ENCODE measurements at places on chromosomes 13 and 19. TPM values are rescaled to one million over a fixed set of nuclear protein-coding genes. Genes with fewer than 3 reads are reported as not detected.

The TUBB4A gene
- 32.5 TPM for total RNA-seq

The HCST gene
- total RNA-seq, result 1.2 TPM

The NLRP11 gene
- total RNA-seq, result 0.86 TPM

The ZNF546 gene
- 0.64 TPM for total RNA-seq

The RGCC gene
- total RNA-seq, result 3.2 TPM

The ZNF835 gene
- total RNA-seq, result not detected

The ADGRE1 gene
- total RNA-seq, result not detected

The MAB21L1 gene
- total RNA-seq, result not detected

The WDR87 gene
- total RNA-seq, result not detected

GRCh38 chr13:31793246-31793645 is 53.9 kb downstream of the RXFP2 start:
- DNase-seq, result no peak

DNA sequence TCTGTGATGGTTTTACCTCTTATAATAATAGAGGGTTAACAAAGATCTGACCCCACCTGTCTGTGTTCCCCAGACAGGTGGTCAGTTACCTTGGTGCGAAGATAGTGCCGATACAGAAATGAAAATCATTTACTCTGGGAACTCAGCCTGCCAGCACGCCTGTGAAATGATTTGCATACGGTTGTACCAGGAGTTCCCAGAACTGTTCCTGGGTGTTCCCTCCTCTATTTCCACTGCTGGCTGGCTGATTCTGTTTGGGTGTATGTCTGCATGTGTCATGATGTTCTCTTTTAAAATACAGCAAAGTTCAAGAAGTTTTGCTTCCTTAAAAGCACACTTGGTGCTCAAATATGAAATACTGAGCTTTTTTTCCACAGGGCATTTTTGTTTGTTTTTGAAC is 527.1 kb downstream of the FGF9 start:
- no peak for DNase-seq

- DNase-seq, result no peak
These were observed 26.3 kb upstream of the UQCRFS1 start for GRCh38 chr19:29239213-29239776.

- peak; percentile 39 for DNase-seq
These were observed 37.3 kb downstream of the RNF6 start for GRCh38 chr13:26184791-26185250.

DNA sequence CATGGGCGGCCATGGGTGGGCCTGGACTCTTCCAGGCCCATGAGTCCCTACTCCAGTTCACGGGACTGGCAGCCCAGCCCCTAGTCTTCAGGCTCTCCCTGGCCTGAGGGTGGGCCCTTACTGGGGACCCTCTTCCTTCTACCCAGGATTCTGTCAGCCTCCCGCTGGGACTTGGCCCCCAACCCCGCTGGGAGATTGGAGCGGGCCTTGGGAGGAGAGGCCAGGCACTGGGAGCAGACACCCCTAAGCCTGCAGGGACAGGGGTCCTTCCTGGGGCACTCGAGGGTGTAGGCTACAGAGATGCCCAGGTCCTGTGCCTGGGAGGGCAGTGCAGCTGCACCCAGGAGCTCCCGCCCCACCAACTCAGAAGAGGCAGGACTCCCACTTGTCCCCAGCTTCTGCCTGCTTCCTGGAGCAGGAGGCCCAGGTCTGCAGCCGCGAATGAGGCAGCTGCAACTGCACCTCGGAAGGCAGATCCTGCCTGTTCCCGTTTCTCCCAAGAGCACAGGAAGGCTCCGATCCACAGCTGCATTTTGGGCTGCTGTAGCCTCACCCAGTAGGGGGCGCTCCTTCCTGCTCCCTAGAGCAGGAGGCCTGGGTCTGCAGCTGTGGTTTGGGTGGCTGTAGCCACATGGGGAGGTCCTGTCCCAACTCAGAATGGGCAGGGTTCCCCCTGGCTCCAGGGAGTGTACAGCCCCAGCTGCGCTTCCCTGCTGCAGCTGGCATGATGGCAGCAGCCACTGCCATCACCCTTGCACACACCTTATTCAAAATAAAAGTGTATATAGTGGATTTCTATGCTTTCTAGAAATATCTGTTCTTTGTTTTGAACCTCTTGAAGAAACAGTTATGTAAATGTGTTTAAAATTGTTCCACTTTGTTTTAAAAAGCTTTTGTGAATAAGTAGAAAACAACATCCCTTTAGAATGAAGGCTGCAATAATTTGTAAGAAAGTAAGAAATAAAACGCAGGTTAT is 46.8 kb downstream of the TEX26 start:
- peak; percentile 38 for DNase-seq

GRCh38 chr13:66329988-66330451 is 900.1 kb downstream of the PCDH9 start:
- no peak for DNase-seq

GRCh38 chr19:4557144-4557970 is 2.1 kb downstream of the SEMA6B start:
- no peak for DNase-seq

GRCh38 chr13:85864963-85865530 is 65.8 kb upstream of the SLITRK6 start:
- peak; percentile 10 for DNase-seq

- no peak for DNase-seq
These were observed 254.2 kb downstream of the ITGBL1 start for GRCh38 chr13:101706651-101707050.

GRCh38 chr13:78867655-78868054 is 208.7 kb upstream of the OBI1 start:
- no peak for DNase-seq

- DNase-seq, result peak; percentile 6
These were observed 686.7 kb downstream of the DIAPH3 start for GRCh38 chr13:59477011-59477410.

DNA sequence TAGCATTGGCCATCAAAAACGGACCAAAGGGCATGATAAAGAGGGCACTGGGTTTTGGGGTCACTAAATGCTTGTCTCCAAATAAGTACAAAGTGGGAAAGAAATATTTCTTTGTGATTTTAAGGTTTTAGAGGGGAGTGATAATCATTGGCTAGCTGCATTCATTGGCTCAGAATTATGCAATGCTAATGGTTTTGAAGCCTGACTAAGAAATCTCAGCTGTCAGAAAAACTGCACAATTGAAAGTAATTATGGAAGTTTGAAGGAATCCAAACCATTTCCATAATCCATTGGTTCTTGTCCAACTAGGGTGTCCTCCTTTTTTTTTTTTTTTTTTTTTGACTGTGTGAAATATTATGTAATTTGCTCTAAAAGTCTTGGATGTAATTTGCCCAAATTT is 88.2 kb upstream of the ARGLU1 start:
- no peak for DNase-seq

GRCh38 chr13:28704282-28704681 is 14.5 kb downstream of the SLC46A3 start:
- DNase-seq, result no peak

- DNase-seq, result peak; percentile 31
These were observed 332.2 kb downstream of the MYO16 start for GRCh38 chr13:108961542-108962125.

DNA sequence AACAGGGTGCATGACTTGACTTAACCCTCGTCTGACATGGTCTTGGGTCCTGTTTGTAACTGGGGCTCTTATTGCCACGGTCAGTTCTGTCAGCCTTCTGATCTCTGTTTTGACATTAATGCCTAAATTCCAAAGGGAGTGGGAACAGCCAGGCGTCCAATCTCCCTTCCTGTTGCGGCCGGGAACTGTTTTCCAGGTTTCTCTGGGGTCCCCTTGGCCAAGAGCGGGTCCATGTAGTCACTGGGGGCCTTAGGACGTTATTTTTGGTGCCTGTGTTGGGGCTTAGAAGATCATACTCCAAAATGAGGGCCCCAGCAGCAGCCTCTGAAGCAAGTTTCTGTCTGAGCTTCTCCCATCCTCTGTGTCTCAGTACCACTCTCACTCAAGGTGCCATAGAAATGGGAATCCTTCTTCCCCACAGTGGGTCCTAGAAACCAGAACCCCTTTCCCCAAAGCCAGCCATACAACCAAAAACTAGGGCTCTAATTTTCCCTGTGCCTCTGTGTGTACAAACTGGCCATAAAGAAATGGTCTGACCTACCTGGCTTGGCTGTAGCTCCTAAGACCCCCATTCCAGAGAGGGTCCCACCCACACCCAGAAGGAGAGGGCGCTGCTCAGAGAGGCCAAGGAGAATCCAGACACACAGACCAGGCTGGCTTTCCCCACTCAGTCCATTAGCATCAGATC is 50.4 kb downstream of the C13orf46 start:
- DNase-seq, result no peak

DNA sequence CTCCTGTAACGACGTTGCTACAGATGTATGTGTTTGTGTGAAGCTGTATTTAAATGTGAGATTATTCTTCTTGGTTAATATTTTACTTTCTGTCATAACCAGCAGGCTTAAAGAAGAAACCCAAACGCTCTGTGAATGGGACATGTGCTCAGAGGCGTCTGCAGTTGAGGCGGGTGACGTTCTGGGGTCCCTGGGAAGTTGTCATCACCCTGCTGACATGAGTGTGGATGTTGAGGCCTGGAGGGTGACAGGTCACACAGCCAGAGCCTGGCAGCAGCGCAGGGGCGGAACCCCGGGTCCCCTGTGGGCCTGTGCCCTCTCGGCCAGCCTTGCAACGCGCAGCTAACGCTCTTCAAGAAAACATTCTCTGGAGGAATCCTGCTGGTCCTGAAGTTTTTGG is 16.6 kb downstream of the RASA3 start:
- DNase-seq, result no peak

DNA sequence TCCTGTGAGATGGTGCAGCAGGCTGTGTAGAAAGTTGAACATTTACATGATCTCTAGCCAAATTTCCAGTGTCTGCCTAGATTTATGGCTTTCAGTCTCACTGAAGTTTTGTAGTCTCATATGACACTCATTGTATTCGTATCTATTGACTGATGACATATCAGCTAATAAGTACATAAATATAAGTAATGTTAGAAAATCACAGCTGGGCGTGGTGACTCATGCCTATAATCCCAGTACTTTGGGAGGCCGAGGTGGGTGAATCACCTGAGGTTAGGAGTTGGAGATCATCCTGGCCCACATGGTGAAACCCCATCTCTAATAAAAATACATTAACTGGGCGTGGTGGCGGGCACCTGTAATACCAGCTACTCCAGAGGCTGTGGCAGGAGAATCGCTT is 54.7 kb upstream of the HTR2A start:
- peak; percentile 27 for DNase-seq

DNA sequence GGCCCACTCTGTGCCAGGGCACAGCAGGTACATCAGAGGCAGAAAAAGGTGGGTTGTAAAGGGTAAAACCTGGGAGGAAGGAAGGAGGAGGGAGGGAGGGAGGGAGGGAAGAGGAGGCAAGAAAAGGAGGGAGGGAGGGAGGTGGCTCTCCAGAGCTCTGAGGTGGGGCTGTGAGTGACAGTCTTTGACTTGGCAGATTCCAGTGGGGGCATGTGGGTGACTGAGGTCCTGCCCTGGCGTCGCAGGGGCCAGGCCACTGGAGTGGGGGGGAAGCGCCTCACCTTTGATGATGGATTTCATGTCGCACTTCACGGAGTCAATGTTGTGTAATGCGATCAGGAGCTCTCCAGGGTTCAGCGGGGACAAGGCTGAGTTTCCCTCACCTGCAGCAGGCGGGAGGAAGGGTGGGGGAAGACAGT is 6.0 kb upstream of the RSPH6A start:
- DNase-seq, result no peak

- no peak for DNase-seq
These were observed 283.4 kb downstream of the DACH1 start for GRCh38 chr13:71583581-71583980.

DNA sequence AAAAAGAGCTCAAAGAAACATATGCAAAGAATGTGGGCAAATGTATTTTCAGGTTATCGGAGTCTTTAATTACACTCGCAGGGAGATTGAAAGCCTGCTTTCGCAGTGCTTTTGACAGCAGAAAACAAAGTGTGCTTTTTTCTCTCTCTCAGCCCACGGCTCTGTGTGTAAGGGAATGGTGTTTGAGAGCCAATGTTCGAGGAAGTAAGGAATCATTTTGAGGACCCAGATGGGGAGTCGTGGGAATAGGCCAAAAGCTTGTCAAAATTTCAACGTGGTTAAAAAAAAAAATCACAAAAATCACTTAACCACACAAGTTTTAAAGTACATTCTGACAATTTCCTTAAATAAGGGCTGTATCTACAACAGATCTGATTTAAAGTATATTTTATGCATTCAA is 197.1 kb upstream of the IRS2 start:
- DNase-seq, result no peak

- DNase-seq, result peak; percentile 3
These were observed 4.9 kb upstream of the SGCG start for GRCh38 chr13:23175920-23176319.

DNA sequence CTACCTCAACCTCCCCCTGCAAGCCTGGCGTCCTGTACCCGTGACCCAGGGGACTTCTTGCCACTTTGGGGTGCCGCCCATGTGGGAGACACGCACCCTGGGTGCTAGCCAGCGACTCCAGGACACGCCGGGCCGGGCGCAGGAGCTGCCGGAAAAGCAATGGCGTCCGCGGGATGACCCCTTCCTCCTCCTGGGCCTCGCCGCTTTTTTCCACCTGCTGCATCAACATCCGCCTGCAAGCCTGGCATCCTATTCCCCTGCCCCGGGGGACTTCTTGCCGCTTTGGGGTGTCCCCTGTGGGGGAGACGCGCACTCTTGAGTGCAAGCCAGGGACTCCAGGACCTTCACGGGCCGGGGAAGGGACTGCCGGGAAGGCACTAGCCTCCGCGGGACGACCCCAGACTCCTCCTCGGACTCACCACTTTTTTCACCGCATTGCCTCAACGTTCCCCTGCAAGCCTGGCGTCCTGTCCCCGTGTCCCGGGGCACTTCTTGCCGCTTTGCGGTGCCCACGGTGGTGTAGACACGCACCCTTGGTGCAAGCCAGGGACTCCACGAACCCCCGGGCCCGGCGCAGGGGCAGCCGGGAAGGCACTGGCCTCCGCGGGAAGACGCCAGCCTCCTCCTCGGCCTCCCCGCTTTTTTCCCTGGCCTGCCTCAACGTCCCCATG is 237.8 kb downstream of the TUBA3C start:
- DNase-seq, result no peak

DNA sequence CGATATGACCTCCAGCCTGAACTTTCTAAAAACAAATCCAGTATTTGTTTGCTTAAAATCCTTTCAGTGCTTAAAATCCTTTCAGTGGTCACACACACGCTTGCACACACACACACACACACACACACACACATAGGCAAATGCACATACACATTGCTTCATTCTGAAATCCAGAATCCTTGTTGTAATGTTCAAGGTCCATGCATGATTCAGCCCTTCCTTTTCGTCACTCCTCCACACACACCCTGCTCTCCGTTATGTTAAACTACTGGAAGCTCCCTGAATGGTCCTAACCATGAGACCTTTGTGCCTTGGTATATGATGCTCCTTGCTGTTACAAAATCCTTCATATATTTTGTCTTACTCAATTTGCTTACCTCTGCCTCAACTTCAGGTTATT is 44.9 kb downstream of the SERTM1 start:
- DNase-seq, result no peak

Measured in HCT116 (cell line).